A549 treated with Mapracorat at 1 μM for 4 hours (cell line): ENCODE measurements at places on chromosomes 1 and 21. TPM values are rescaled to one million over a fixed set of nuclear protein-coding genes. Genes with fewer than 3 reads are reported as not detected.

Gene TLCD4
- total RNA-seq: 5.1 to 12.4 TPM (median 10.1 TPM) in 5 replicates

Gene C1QB
- not detected in 5 replicates for total RNA-seq

Gene CIART
- total RNA-seq: 1.5 to 3.1 TPM (median 1.7 TPM) in 5 replicates

Gene MRPS6
- 35.8 to 44.6 TPM (median 41.7 TPM) in 5 replicates for total RNA-seq

Gene LMX1A
- not detected in 5 replicates for total RNA-seq

Gene KRTAP10-2
- total RNA-seq: not detected in 5 replicates

Gene MTOR
- total RNA-seq: 12.3 to 14.4 TPM (median 13.3 TPM) in 5 replicates

Gene KRTAP13-2
- not detected in 5 replicates for total RNA-seq

Gene NBPF10
- total RNA-seq: 0.75 to 0.98 TPM (median 0.95 TPM) in 5 replicates

Gene EPS8L3
- total RNA-seq: 0.52 to 1.1 TPM (median 0.94 TPM) in 5 replicates
